ENCODE measurements at places on chromosomes 3 and 15.

GRCh38 chr15:101172501-101173071, 79.3 kb downstream of the CHSY1 start:
- no peak for DNase-seq

DNA sequence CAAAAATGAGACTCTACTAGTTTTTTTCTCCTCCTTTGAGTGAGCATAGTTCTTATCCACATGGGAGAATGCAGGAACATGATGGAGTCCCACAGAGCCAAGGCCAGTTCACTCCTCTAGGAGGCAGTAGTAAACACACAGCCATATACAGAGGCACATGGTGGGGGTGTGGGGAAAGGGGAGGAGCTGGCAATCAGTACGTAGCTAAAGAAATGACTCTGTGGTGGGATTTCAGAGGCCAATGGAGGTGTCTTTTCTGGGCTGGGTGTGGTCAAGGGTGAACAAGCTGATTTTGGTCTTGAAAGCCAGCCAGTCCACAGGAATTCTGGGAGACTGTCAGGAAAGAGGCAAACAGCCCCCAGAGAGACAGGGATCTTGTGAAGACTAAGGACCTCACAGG, 6.6 kb upstream of the RAB11A start:
- no peak for DNase-seq

- no peak for DNase-seq
Observed at GRCh38 chr15:83695246-83695645, 41.3 kb downstream of the ADAMTSL3 start.

GRCh38 chr15:85006201-85006600, 24.5 kb downstream of the PDE8A start:
- no peak for DNase-seq

All from T-helper 9 cell (primary cell).